ENCODE measurements at places on chromosomes 3 and 15.
A peak's percentile ranks its signal among the peaks of the same experiment; 100 is the strongest.

GRCh38 chr3:157500232-157500631 is 3.0 kb downstream of the VEPH1 start:
- no peak for DNase-seq

DNA sequence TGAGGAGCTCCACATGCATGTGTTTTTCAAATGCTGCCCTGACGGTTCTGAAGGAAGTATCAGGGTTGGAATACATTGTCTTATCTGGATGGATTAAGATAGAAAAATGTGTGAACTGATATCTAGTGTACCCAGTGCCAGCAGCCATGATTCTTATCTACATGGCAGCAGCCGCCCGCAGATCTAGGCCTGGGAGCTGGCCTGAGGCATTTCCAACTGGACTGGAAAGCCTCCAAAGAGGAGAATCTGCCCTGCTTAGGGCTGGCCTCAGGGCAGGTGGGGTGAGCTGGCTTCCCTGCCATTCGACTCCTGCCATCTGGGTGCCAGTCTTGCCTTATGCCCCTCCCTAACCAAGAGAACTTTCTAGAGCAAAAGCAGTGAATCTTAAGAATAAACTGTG is 125.8 kb downstream of the SSR3 start:
- no peak for DNase-seq

- DNase-seq, result no peak
These were observed 95.3 kb upstream of the SOX2 start for GRCh38 chr3:181616088-181617070.

DNA sequence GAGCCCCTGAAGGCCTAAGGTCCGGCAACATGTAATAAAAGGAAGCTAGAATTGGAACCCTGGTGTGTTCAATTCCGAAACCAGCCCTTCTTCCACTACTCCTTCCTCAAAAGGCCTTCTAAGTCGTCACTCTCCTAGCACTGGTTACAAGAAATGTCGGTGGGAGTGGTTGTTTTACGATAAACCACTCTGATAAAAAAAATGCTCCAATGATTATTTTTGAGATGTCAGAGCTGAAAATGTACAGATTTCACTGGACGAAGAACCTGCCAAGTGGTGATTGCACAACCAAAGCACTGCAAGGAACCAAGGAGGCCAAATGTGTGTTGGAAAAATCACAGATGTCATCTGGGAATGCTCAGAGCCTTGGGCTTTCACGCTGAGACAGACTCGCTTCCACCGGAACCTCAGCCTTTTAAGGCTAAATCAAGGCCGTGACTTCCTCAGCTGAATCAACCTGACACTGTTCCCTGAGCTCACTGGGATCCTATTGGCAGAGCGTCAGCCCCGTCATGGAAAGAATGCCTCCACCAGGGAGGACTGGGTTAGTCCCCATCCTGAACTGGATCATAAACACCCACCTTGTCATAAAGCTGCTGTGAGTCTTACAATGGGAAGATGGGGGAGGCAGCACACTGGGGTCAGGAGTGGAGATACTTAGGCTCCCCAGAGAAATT is 108.1 kb upstream of the THBS1 start:
- DNase-seq, result peak; percentile 14

- no peak for DNase-seq
These were observed 72.1 kb downstream of the RSL24D1 start for GRCh38 chr15:55124616-55125015.

GRCh38 chr3:107928084-107928445 is 162.8 kb downstream of the CD47 start:
- peak; percentile 14 for DNase-seq

GRCh38 chr15:43329960-43330779 is at the start of gene LCMT2:
Gene LCMT2, minus strand, starts transcription at chr15:43330573. Its CDS starts 84 bp downstream, at chr15:43330489.
- peak; percentile 94 for DNase-seq

GRCh38 chr3:109442531-109442930 is 105.2 kb upstream of the DPPA4 start:
- DNase-seq, result no peak

GRCh38 chr3:46996689-46997452 is 17.4 kb downstream of the NBEAL2 start:
- DNase-seq, result no peak

- no peak for DNase-seq
These were observed 515.4 kb upstream of the ZNF717 start for GRCh38 chr3:76300746-76301145.

- DNase-seq, result no peak
These were observed 246.4 kb upstream of the LRIG1 start for GRCh38 chr3:66747261-66747660.

GRCh38 chr15:44535523-44536301 is 1.2 kb upstream of the EIF3J start:
- DNase-seq, result no peak

GRCh38 chr15:66899555-66900350 is 165.6 kb upstream of the SMAD3 start:
- DNase-seq, result no peak

- DNase-seq, result no peak
These were observed 139.2 kb downstream of the ATP8B4 start for GRCh38 chr15:49979705-49980382.

DNA sequence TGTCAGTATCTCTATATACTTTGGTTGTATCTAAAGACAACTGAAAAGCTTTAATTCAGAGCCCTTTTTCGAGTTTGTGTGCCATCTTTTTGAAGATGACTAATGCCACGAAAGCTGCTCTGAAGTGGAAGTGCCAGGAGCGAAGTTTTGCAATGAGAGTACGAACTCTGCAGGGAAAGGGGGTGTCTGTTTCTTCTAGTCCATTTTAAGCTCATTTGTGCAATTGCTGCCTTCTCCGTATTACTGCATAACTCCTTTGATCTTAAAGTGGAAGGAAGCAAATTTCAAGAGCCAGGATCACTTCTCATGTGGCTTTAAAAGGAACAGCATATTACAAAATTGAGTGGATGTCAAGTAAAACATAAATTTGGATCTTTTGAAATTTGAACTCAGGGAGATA is 245.3 kb downstream of the FEZF2 start:
- DNase-seq, result no peak

DNA sequence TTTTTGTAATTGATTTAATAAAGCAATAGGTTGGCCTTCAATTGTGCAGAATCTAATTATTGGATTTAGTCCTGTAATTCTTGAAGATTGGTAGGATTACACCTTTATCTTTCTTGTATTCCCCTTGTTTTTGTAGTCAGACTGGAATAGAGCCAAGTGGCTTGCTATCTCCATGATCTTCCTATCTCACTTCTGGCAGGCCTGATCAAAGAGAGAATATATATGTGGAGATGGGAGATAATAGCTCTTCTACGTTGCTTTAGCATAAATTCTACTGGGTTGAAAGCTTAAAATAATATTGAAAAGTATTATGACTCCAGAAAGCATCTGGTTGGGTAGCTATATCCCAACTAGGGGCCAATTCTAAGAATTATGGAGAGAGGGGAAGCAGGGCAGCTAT is 16.9 kb upstream of the IFT57 start:
- DNase-seq, result no peak

- DNase-seq, result peak; percentile 81
These were observed 15.1 kb downstream of the PPARG start for GRCh38 chr3:12303993-12304392.

- DNase-seq, result no peak
These were observed 102.5 kb upstream of the MME start for GRCh38 chr3:154977666-154978065.

DNA sequence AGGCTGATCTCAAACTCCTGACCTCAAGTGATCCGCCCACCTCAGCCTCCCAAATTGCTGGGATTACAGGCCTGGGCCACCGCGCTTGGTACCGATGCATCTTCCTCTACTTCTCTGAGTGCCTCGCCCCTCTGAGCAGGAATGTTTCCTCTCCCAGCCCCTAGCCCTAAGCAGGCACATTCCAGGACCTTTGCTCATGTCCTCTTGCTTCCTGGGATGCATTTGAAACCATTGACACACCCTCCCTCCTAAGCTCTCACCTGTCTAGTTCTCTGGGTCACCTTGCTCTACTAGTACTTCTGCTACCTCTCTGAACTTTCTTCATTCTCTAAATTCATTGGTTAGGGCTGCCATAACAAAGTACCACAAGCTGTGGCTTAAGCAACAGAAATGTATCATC is 17.9 kb upstream of the UACA start:
- no peak for DNase-seq

- DNase-seq, result no peak
These were observed 47.5 kb upstream of the SI start for GRCh38 chr3:165125836-165126235.

GRCh38 chr3:16066545-16066944 is 107.9 kb upstream of the GALNT15 start:
- no peak for DNase-seq

- DNase-seq, result no peak
These were observed 61.4 kb downstream of the ADAMTS7 start for GRCh38 chr15:78749831-78750230.

- DNase-seq, result peak; percentile 13
These were observed 124.4 kb downstream of the B3GALNT1 start for GRCh38 chr3:160980740-160981139.

GRCh38 chr3:171548917-171549316 is 88.7 kb upstream of the TNIK start:
- DNase-seq, result no peak

DNA sequence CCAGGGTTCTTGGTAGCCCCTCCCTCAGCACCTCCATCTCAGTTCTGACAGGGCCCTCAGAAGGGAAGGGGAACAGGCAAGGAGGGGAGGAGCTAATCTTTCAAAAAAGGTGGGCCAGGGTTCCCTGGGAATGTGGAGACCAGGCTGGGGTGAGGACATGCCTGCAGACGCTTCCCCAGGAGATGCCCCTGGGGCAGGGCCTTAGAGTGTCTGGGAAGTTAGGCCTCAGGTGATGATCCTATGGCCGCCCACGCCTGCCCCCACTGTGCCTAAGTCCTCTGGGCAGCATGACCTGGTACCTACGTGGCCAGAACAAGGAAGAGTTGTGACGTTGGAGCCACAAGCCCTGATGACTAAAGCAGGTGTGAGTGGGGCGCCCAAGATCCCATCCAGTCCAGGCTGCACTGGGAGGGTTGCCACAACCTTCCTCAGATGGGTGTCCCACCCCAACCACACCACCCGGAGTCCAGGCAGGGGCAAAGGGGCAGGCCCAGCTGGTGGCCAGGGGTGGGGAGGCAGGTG is 3.9 kb upstream of the SEMA3B start:
- no peak for DNase-seq

- no peak for DNase-seq
These were observed 27.1 kb downstream of the CCDC13 start for GRCh38 chr3:42745776-42746454.

DNA sequence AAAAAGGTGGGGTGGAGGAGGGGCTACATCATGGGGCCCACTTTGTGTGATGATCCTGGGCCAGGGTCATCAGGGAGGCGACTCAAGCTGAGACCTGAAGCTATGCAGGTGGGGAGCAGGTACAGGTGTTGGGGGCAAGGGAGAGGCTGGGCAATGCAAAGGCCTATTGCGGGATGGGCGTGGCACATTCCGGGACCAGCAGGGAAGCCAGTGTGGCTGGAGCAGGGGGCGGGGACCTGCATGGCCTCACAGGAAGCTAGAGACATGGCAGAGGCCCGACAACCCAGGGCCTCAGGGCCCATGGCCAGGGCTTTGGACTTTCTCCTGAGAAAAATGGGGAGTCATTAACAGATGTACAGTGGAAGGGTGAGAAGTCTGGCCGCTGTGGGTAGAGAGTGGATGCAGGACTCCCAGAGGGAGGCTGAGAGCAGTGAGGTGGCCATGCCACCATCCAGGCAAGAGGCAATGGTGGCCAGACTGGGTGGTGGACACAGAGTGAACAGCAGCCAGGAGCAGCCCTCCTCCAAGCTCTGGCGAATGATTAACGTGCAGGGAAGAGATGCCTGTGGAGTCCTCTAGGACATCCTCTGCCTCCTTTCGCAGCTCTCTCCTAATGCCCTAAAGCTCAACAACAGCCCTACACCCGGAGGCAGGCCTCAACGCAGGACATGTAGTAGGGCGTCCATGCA is 122.6 kb upstream of the ATP2B2 start:
- no peak for DNase-seq

GRCh38 chr3:105505170-105505569 is 138.5 kb downstream of the ALCAM start:
- peak; percentile 76 for DNase-seq

DNA sequence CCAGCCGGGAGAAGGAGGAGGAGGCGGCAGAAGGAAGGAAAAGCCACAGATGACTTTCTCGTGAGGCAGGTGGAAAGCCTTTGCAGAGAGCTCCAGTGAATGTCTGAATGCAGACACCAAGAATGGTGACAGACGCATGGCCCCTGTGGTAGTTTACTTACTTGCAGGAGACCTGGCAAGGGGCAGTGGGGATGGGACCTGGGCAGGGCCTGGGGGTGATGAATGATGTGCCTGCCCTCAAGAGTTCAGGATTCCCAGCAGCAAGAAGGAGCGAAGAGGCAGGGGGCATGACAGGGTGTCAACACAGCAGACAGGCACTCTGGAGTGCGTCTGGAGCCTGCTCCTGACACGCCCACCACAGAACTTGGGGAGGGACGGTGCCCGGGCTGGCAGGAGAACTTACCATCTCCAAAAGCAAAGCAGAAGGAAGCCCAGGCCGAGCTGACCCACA is 260.5 kb upstream of the LYSMD4 start:
- DNase-seq, result no peak

DNA sequence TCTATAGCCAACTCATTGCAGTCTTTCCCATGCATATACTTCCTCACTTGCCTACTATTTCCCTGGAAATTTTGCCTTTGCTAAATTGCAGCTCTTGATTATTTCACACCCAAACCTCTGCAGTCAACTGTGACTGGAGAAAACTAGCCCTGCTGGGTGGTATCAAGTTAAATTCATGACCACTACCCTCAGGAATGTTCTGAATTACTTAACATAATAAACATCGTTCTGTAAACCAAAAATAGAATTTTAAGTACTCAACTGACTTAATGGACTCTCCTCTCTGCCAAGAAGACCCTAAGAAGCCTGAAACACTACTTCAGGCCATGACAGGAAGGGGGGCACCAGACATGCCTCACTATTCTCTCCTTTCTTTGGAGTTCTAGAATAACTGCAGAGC is 1278.0 kb upstream of the GBE1 start:
- DNase-seq, result no peak

GRCh38 chr3:47895241-47895640 is 92.3 kb downstream of the DHX30 start:
- DNase-seq, result no peak

DNA sequence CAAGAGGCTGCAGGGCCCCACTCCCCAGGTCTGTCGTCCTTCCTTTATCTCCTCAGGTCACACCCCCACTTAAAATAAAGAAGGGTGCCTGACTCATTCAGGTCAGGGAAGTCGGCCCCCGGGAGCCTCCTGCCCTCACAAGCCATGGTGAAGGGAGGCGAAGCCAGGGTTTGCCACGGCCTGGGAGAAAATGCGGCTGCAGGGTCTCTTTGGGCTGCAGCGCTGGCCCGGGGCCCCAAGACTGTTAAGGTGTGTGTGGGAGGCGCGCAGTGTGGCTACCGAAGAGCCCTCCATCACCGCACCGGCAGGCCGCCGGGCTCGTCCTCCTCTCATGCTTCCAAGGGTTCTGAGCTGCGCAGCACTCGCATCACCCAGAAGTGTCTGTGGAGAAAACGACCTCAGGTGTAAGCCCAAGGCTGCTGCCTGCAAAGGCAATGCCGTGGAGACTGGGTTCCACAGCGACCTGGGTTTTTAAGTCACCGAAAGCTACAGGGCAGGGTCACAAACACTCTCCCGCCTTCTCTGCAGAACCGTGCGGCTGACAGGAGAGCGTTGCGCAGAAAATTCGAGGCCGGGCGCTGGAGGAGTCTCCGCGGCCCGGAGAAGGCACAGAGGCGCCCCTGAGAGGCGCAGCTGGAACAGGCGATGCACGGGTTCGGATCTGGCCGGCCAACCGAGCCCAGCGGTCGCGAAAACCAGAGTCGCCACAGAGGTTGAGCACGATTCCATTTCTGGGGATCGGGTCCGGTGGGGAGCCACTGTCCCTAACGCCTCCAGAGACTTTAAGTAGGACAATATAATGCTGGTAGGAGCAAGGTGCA is 8.7 kb downstream of the FOXL2 start:
- no peak for DNase-seq

- DNase-seq, result no peak
These were observed 275.0 kb downstream of the NFKBIZ start for GRCh38 chr3:102124282-102124681.
